ENCODE measurements at places on chromosomes 12 and 14. TPM values are rescaled to one million over a fixed set of nuclear protein-coding genes. Genes with fewer than 3 reads are reported as not detected.

- H3K4me3 ChIP-seq = no peak overlapping the region
- no peaks in the 10 kb centered on the region for H3K27me3 ChIP-seq
- H3K36me3 ChIP-seq = no peaks in the 10 kb centered on the region
These were observed 9.3 kb downstream of the DAAM1 start for GRCh38 chr14:59197695-59198262.

GRCh38 chr12:56521209-56521589 is 421 bp upstream of the RBMS2 start:
- DNase-seq = no peak
- H3K27ac ChIP-seq = peak overlapping the region; percentile 51
- H3K27me3 ChIP-seq = no peaks in the 10 kb centered on the region
- peaks cover 4% of the 10 kb centered on the region for H3K36me3 ChIP-seq

The TAS2R7 gene
- not detected for total RNA-seq

DNA sequence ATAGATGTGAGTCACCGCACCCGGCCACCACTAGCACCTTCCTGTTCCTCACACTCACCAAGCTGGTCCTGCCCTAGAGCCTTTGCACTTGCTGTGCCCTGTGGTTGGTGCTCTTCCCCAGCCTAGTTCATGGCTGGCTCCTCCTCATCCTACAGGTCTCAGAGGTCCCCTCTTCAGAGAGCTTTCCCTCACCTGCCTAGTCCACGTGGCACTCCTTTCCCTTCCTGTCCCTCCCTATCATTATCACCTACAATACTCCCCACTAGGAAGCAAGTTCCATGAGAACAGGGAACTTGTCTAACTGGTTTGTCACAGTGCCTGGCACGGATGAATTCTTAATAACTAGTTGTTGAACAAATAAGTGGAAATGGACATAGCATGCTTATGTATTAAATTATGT is 24.0 kb upstream of the TMED10 start:
- H3K27me3 ChIP-seq = no peaks in the 10 kb centered on the region
- H3K4me3 ChIP-seq = no peak overlapping the region
- peaks cover 11% of the 10 kb centered on the region for H3K4me1 ChIP-seq
- no peak for DNase-seq

DNA sequence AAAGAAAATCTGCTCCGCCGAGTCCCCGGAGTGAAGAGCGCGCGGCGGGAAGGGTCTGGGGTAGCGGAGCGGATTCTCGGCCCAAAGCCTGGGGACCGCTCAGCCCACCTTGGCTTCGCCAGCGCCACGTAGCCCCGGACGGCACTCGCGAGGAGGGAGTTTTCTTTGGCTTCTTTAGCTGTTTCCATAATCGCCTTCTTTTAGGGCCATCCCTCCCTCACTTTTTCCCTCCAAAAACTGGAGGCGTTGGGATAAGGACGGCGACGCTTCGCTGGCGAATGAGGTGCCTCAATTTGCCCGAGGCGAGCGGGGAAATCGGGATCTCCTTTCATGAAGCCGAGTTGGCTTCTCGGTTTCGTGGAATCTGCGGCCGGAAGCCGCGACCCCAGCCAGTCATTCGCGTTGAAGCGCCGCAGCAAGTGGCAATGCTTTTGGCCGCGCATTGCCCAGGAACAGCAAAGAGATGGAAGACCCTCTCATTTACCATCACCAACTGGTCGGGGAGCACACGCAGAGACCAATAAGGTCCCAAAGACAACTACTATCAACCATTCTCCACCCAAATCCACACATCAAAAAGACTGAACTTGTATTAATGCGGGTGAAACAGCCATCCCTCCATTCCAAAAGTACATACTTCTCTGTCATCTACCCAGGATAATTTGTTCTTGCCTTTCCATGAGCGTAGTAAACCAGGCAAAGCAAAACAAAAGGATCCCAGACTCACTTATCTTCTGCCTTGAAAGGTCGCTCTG is 8.4 kb upstream of the SIX1 start:
- peak overlapping the region; percentile 77 for H3K4me3 ChIP-seq
- H3K36me3 ChIP-seq = no peaks in the 10 kb centered on the region
- H3K27ac ChIP-seq = peak overlapping the region; percentile 96
- H3K4me1 ChIP-seq = peaks cover 19% of the 10 kb centered on the region

GRCh38 chr14:99535448-99535847 is 54.2 kb downstream of the CCNK start:
- DNase-seq = no peak
- no peaks in the 10 kb centered on the region for H3K27me3 ChIP-seq

GRCh38 chr12:12613344-12613743 is 1.7 kb downstream of the CREBL2 start:
- H3K4me1 ChIP-seq = peaks cover 2% of the 10 kb centered on the region
- H3K36me3 ChIP-seq = no peaks in the 10 kb centered on the region
- H3K27me3 ChIP-seq = no peaks in the 10 kb centered on the region
- DNase-seq = no peak
- H3K27ac ChIP-seq = no peak overlapping the region
- H3K4me3 ChIP-seq = no peak overlapping the region
